ENCODE measurements at places on chromosomes 2 and 18. TPM values are rescaled to one million over a fixed set of nuclear protein-coding genes. Genes with fewer than 3 reads are reported as not detected.

Gene PROC
- 3.4 TPM for total RNA-seq

DNA sequence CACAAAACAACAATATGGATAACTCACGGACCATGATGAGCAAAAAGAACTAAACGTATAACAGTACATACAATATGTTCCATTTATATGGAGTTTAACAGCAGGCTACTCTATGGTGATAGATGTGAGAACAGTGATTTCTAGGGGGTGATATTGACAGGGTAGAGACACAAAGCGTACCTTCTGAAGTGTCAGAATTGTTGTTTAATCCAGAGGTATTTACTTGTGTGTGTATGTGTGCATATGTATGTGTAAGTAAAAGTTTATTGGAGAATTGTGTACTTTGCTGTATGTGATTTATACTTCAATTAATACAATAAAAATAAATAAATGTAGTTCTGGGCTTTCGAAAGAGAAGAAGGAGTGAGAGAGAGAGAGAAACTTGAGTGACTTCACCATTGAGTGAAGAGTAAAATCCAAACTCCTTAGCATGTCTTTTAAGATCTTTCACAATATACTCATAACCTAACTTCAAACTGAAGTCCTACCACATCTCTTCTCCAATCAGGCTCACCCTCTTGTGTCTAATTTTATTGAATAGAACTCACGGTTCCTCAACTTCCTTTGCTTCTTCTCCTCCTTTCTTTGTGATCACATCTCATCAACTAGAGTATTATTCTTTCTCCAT, 126.0 kb upstream of the KLF7 start:
- no peak for DNase-seq

GRCh38 chr18:47830772-47831171, 99.7 kb downstream of the SMAD2 start:
- no peak for DNase-seq

Gene TLX2
- 0.40 TPM for total RNA-seq

Gene EVA1A
- 0.77 TPM for total RNA-seq

Gene ERMN
- 0.11 TPM for total RNA-seq

Gene ST3GAL5
- total RNA-seq = 3.5 TPM

DNA sequence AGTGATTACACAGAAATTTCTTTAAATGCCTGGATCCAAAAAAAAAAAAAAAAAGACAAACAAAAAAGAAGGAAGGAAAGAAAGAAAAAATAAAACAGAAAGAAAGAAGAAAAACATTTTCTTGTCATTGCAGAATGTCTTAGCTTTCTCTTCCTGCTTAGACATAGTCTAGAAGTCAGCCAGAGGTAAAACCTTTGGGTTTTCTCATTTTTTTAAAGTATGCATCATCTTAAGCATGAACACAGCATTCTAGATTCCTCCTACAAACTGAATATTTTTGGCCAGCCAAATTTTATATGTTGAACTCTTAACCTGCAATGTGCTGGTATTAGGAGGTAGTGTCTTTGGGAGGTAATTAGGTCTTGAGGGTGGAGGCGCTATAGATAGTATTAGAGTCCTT, 243.9 kb downstream of the TRIB2 start:
- DNase-seq = no peak

GRCh38 chr2:205865905-205866441, 183.7 kb downstream of the NRP2 start:
- DNase-seq = no peak

Gene LCT
- 0.08 TPM for total RNA-seq

DNA sequence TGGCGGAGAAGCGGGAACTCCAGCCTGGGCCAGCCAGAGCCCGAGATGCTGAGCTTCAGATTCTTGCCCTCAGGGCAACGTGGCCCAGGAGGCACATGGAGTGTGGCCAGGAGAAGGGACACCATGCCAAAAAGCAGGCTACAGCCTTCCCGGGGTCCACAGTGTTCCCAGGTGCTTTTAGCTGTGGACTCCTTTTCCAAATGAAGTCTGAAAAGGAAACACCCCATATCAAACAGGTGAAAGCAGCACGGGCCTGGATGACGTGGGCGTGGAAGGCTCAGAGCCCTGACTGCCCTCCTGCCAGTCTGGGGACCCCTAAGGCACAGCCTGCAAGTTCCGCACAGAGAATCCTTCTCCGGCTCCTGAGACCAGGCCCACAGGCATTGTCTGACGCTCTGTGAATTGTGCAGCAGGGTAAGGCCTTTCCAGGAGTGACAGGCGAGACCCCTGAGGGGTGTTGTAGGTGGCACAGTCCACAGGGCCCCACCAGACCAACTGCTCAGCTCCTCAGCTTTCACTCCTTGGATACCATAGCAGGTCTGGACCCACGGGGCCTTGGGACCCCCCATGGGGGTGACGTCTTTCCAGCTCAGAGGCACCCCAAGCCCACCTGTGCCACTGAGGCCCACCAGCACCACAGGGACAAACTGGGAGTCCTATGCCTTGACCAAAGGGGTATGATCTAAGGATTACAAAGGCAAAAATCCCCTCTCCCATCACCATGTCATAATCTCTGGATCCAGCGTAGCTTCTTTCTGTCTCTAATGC, 69.6 kb upstream of the RAB6C start:
- DNase-seq = peak; percentile 6

Gene CDK15
- 0.47 TPM for total RNA-seq

Gene SPP2
- total RNA-seq = not detected

Data from colonic mucosa (tissue), 4 donors.